ENCODE measurements at places on chromosomes 11 and 22. TPM values are rescaled to one million over a fixed set of nuclear protein-coding genes. Genes with fewer than 3 reads are reported as not detected.

DNA sequence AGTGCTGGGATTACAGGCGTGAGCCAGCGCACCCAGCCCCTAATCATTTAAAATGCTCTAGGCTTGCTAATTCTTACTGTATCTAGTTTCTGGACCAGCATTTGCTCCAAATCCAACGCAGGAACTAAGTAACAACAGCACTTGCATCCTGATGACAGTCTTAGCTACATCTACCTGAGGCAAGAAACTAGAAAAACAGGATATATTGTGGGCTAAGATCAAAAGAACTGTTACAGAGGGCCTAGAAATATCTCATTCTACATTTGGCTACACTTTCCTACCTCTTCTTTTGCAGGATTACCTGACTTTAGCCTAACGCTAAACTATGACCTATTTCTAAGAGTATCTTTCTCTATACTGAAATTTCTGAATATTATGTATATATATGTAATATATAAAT lies 7.8 kb downstream of the DCDC1 start:
- DNase-seq = no peak
- no peaks in the 10 kb centered on the region for H3K36me3 ChIP-seq
- no peak overlapping the region for H3K4me3 ChIP-seq
- no peaks in the 10 kb centered on the region for H3K27me3 ChIP-seq

DNA sequence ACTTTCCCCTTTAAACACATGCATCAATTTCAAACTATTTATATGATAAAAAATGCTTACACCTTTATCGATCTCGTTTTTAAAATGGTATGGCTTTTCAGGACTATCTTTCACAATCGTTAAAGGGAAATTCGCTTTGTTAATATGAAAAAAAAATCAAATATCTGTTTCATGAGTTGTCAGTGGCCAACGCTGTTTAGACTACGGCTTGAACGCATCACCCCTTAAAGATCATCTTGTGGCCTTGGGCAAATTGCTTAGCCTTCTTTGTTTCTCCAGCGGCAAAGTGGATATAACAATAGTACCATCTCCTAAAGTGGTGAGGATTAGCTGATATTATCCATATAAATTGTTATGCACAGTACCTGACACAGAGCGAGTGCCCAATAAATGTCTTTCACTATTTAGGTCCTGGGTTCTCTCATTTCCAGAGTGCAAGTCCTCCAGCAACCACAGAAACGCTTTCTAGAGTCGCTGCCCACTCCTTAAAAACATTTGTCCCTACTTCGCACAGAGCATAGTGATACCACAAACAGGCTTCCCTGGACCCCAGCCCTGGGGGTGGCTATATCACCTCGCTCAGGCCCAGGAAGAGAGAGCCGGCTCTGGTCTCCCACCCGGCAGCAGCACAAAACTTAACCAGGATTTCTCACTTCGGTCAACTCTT lies 904 bp downstream of the SLC35F2 start:
- peaks cover 2% of the 10 kb centered on the region for H3K27me3 ChIP-seq
- H3K4me3 ChIP-seq = peak overlapping the region; percentile 91
- H3K36me3 ChIP-seq = no peaks in the 10 kb centered on the region
- no peaks in the 10 kb centered on the region for H3K4me1 ChIP-seq

GRCh38 chr11:116376054-116376453 lies 396.7 kb downstream of the BUD13 start:
- no peak overlapping the region for H3K4me3 ChIP-seq
- DNase-seq = no peak
- no peaks in the 10 kb centered on the region for H3K36me3 ChIP-seq
- no peaks in the 10 kb centered on the region for H3K27me3 ChIP-seq
- H3K4me1 ChIP-seq = no peaks in the 10 kb centered on the region

DNA sequence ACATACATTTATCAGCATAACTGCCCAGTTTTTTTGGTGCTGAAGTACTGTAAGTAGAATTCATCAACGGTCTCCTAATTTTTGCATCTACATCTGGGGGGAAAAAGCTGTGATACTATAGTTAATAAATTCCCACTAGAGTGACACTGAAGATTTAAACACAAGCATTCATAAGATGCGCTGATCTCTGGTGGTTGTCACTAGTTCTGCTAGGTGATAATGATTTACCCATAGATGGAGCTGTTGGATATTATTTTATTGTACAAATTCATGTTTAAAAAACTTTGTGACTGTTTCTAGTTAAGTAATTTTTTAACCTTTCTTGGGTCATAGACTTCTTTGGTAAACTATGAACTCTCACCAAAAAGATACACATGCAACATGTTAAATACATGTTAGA lies 106.6 kb downstream of the EMSY start:
- no peak overlapping the region for H3K4me3 ChIP-seq
- no peak for DNase-seq
- H3K27ac ChIP-seq = no peak overlapping the region
- H3K4me1 ChIP-seq = no peaks in the 10 kb centered on the region
- H3K27me3 ChIP-seq = no peaks in the 10 kb centered on the region

Gene MYRF
- 1.6 TPM for total RNA-seq

Gene OR52H1
- 0.28 TPM for total RNA-seq
